ENCODE measurements at places on chromosomes 13 and 19. TPM values are rescaled to one million over a fixed set of nuclear protein-coding genes. Genes with fewer than 3 reads are reported as not detected.

Gene RBM42
- 117 TPM for total RNA-seq

Gene S1PR5
- total RNA-seq, result 1.4 TPM

Gene FXYD7
- total RNA-seq, result 1.9 TPM

Gene FGF21
- not detected for total RNA-seq

Gene SYNGR4
- total RNA-seq, result not detected

Gene CXCL17
- not detected for total RNA-seq

Gene LYPD3
- total RNA-seq, result 0.23 TPM

Gene MLNR
- not detected for total RNA-seq

Gene ZNF274
- 30.1 TPM for total RNA-seq

Gene ZNF560
- not detected for total RNA-seq

Gene FAM216B
- total RNA-seq, result not detected

Gene GNA15
- 23.7 TPM for total RNA-seq

Gene ZNF491
- 0.96 TPM for total RNA-seq

Gene CYP4F2
- total RNA-seq, result not detected

Gene ERICH4
- total RNA-seq, result not detected

Gene ATP7B
- total RNA-seq, result 0.80 TPM

Gene LGALS7B
- total RNA-seq, result not detected

Gene LIM2
- not detected for total RNA-seq

Gene TMPRSS9
- not detected for total RNA-seq

Gene ZNF729
- total RNA-seq, result not detected

Gene CEACAM19
- total RNA-seq, result not detected

Gene RFPL4A
- not detected for total RNA-seq

Gene KL
- total RNA-seq, result not detected

Gene HS6ST3
- not detected for total RNA-seq

Gene RNF126
- 76.9 TPM for total RNA-seq

Gene BRD4
- total RNA-seq, result 123 TPM

Gene ZNF350
- total RNA-seq, result 12.7 TPM

Gene KIR2DL3
- total RNA-seq, result 1.2 TPM

Gene PPP1R15A
- 32.1 TPM for total RNA-seq

Gene GIPR
- 14.7 TPM for total RNA-seq

Gene PLEKHF1
- total RNA-seq, result 42.4 TPM

Gene ZNF577
- total RNA-seq, result 4.3 TPM

Gene TBXA2R
- total RNA-seq, result 0.26 TPM

Gene FCHO1
- total RNA-seq, result 58.4 TPM

Gene FUT2
- total RNA-seq, result not detected

Gene OR10H1
- not detected for total RNA-seq

Gene B3GNT8
- 3.2 TPM for total RNA-seq
